Lower leg skin (tissue), 4 donors: ENCODE measurements at places on chromosomes 3 and 15.

DNA sequence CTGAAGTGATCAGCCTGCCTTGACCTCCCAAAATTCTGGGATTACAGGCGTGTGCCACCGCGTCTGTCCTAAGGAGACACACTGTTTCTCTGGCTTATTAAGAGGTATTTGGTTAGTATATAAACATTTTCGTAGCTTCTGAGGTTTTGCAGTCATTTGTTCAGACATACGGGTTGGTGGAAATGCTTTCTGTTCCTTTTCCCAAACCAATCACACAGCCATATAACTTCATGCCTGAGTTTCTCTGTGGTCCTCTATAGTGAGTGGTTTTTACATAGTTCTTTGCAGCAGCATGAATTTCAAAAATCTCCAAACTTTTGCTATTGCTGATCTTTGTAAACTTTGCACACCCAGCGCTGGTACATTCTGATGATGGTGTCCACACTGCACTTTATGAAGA is 100.5 kb downstream of the AKAP13 start:
- no peak for DNase-seq

GRCh38 chr15:78104119-78104479 is 11.7 kb downstream of the SH2D7 start:
- no peak for DNase-seq

GRCh38 chr3:36429986-36430485 is 49.7 kb downstream of the STAC start:
- no peak for DNase-seq

GRCh38 chr3:64184621-64185020 is 40.6 kb downstream of the PRICKLE2 start:
- no peak for DNase-seq

- peak; percentile 48 for DNase-seq
These were observed 53.7 kb downstream of the BDH1 start for GRCh38 chr3:197501879-197502620.

DNA sequence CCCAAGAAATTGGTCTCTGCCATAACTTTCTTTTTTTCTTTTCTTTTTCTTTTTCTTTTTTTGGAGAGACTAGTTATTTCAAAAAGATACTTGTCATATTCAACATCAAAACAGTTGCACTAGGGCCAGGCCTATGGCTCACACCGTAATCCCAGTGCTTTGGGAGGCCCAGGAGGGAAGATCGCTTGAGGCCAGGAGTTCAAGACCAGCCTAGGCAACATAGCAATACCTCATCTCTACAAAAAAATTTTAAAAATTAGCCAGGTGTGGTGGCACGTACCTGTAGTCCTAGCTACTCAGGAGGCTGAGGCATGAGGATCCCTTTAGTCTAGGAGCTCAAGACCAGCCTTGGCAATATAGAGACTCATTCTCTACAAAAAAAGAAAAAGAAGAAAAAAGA is 49.0 kb upstream of the GNB5 start:
- no peak for DNase-seq

DNA sequence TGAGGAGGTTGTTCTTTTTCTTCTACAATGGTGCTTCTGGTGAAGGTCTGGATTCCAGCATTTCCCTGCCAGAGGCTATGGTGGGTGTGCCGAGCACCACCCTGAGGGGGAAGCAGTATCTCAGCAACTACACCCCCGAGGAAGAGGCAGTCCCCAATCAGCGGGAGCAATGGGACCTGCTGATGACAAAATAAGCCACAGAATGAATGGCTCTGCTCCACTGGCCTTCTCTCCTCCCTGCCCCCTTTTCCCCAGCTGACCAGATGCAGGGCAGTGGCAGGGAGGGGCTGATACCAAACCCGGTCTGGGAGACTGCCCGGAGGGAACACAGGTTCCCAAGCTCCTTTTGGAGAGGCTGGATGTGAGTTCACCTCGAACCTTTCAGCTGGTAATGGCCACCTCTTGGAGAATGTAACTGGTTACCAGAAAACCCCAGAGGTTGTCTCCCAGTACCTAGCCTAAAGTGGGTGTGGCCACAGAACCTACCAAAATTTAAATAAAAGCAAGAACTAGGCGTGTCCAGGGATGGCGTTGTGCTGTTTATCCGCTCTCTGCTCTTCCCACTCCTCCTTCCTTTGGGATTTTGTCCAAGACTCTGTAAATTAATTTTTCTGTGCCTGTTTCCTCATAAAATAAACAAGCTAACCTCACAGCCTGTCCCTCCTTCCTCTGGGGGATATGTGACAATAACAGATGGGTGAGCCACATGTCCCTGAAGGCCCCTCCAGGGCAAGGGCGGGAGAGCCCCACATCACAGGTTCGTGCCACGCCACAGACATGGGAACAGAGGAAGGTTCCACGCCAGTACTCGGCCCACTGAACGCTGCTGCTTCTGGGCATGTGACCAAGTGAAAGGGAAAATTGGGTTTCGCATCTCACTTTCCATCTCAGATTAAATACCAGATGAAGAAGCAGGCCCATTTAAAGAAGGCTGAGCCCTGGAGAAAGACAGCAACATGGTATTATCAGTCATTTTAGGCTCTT is 35.1 kb upstream of the SPTBN5 start:
- DNase-seq: no peak

GRCh38 chr15:57358571-57358970 is 17.7 kb upstream of the CGNL1 start:
- DNase-seq: no peak

- DNase-seq: no peak
These were observed 165.5 kb downstream of the IL5RA start for GRCh38 chr3:2944628-2945027.

DNA sequence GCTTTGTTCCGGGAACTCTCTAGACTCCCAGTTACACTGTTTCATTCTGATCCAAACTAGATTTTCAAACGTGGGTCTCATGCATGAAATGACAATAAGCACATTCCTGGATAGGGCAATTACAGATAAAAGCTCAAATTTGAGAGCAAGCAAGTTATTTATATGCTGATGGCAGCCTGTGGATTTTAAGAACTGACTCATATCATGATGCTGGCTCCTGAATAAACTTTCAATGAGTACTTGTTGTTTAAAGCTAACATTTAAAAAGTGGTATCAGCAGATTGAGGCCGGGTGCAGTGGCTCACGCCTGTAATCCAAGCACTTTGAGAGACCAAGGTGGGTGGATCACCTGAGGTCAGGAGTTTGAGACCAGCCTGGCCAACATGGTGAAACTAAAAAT is 66.6 kb downstream of the LEO1 start:
- no peak for DNase-seq

- no peak for DNase-seq
These were observed 3.2 kb downstream of the MGLL start for GRCh38 chr3:127819086-127819485.

DNA sequence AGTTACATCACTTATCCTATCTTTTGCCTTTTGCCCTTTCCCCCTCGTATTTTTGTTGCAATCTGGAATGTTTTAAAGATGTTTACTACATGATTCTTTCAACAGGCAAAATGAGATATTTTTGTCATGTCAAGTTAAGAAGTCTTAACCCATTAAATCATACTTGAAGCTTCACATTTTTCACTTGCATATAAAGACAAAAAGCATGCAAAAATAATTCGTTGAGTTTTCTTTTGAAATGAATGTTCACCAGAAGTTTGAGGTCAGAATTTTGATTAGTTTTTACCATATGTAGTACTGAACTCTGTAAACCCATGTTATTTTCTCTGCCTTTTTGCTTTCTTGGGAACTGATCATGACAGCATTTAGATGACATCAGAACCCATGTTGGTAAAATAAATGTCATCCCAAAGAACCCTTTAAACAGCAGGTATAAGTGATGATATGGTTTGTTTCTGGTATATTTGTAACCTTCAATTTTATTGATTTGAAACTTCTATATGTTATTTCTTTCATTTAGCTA is 188.5 kb downstream of the GHSR start:
- no peak for DNase-seq

DNA sequence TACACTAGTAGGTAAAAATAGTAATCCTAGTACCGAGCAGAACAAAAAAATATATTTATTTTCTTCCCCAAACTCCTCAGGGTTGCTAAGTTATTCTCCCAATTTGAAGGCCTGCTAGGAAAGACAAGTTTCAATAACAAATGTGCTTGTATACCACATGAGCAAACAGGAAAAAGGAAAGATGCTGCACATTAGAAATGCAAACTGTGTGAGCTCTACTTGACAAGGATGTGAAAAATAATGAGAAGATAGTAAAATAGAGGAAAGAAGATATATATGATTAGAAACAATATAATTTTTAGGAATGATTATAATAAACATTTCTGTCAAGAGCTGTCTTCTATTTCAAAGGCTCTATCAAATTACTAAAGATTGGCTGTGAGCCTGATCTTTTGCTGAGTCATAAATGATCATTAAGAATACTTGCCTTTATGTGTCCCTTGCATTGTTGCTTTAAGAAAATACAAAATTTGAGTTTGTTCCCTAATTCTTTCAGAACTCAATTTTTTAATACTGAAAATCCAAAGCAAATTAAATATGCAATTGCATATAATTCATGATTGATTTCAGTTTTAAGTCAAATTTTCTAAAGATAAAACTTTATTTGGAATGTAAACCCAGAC is 174.2 kb downstream of the NEK10 start:
- DNase-seq: no peak

GRCh38 chr3:101939361-101940049 is 90.2 kb downstream of the NFKBIZ start:
- DNase-seq: no peak

GRCh38 chr3:30476368-30477084 is 129.9 kb upstream of the TGFBR2 start:
- no peak for DNase-seq

- DNase-seq: peak; percentile 97
These were observed 43.6 kb upstream of the CTSH start for GRCh38 chr15:78988361-78988911.
